Renal cortex interstitium (tissue), 15 donors: ENCODE measurements at places on chromosomes 2 and 18.

- DNase-seq: no peak
Observed at GRCh38 chr2:196076778-196077568, 8.3 kb upstream of the DNAH7 start.

DNA sequence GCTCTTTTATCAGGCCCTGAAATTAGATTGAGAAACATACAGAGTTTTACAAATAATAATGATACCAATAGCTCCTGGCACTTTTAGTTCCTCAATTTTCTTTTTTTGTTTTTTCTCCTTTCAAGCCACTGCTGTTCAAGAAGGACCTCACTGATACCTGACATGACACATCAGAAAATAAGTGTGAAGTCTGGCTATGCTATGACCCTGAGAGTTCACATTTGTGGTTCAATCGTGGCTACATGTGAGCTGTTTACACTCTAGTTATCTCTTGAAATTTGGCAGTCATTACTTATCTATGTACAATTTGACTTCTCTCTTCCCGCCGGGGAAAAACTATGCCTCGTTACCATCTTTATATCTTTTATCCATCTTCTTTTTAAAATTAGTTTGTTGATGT is 686.5 kb downstream of the EPHA4 start:
- DNase-seq: no peak

GRCh38 chr2:45770811-45771210 is 119.3 kb downstream of the PRKCE start:
- DNase-seq: no peak

DNA sequence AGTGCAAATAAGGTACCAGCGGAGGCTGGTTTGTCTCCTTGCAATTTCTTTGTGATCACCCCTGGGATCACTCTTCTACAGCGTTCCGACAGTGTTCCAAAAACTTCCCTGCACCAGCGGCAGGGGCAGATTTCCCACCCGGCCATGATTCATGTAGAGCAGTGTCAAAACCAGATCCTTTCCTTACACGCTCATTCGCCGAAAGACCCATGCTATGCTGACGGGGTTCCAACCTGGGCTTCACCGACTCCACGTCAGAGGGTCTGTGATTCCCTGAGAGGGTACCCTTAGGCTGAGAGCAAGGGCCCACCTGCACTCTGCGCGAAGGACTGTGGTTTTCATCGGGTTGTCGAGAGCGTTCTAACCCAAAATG is 423 bp upstream of the TTC27 start:
- DNase-seq: no peak

DNA sequence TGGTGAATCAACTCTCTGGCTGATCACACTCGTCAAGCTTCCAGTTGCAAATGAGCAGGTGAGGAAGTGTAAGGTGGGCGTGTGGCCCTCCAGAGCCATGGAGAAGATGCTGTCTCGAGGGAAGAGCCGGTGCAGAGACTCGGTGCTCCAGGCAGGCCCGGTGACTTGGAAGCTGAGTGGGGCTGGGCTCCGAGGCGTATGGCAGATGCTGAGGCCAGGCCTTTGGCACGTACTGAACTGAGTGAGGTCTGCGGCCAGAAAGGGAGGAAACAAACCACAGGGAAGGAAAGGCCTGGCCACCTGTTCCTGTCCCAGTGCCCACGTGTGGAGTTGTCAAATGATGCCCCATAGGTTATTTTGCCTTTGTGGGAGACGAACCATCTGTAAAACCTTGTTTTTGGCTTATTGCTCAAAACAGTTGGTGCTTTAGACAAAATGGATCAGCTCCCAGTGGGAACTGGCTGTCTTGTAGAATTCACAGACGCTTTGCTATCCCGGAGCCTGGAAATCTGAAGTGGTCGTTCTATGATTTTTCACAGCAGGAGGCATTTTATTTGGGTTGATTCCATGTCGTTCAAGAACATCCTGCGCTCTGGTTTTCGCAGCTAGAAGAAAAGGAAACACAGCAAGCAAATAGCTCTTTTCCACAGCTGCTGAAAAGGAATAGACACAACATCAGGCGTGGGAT is 117.5 kb upstream of the TMEM18 start:
- DNase-seq: no peak

DNA sequence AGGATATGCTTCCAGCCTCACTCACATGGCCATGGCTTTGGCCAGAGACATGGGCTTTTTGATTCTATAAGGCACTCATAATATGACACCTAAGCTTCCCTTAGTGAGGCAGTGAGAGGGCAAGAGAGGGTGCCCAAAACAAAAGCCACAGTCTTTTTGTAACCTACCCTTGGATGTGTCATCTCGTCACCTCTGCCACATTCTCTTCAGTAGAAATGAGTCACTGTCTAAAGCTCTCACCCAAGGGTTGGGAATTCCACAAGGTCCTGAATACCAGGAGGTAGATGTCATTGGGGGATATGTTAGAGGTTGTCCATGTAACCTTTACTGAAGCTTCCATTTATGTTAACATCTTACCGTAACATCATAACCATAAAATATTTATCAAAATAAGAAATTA is 108.4 kb downstream of the ALMS1 start:
- DNase-seq: no peak

- DNase-seq: no peak
Observed at GRCh38 chr2:62010632-62011256, 105.3 kb downstream of the COMMD1 start.

DNA sequence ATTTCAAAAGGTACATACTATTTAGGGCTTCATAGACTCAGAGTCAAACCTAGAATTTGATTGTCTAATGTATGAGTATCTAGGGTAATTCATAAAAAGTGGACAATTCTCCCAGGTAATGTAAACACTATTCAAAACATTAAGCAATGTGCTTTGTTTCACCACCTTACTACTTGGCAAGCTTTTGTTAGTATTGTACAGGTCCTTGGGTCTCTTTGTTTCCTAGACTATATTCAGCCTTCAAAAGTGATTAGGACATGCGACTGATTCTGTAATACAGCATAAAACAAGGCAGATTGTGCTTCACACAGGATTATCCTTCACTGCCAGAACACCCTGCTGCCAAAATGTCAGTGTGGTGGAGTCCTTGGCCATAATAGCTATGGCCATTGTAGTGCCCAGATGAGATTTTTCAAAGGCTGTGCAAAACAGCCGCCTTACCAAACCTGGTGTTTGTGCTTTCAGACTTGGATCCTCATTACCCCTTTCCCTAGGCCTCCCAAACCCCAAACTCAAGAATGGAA is 90.1 kb upstream of the CAVIN2 start:
- DNase-seq: no peak

DNA sequence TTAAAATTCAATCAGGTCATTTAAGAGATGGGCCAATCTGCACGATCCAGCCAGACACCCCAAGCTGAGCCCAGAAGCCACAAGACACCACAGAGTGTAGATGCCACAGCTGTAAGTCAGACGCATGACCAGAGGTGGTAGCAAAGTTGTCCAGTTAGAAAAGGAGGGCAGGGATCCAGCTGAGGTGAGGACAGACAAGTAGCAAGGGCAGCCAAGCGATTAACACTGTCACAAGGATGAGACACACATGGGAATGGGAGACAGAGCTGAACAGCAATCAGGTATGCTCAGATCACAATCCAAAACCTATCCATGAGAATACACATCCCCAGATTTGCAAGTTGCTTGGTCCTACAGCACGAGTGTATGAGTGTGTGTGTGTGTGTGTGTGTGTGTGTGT is 143.4 kb upstream of the STK17B start:
- DNase-seq: no peak

DNA sequence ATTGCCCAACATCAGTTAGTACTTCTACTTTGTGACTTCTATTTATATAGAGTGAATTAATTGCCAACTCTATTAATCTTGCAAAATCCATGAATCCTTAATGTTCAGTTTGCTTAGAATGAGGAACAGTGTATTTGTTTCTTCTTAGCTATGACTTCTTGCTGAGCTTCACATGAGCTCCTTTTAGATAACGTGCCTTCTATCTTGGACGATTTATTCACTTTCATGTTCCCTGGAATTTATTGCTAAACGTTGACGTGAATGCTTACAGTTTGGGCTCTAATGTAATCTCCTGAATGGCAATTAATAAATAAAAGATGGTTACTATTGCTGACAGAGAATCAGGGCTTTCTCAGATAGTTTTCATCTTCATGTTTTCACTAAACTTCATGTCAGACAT is 384.5 kb upstream of the NRP2 start:
- DNase-seq: no peak

DNA sequence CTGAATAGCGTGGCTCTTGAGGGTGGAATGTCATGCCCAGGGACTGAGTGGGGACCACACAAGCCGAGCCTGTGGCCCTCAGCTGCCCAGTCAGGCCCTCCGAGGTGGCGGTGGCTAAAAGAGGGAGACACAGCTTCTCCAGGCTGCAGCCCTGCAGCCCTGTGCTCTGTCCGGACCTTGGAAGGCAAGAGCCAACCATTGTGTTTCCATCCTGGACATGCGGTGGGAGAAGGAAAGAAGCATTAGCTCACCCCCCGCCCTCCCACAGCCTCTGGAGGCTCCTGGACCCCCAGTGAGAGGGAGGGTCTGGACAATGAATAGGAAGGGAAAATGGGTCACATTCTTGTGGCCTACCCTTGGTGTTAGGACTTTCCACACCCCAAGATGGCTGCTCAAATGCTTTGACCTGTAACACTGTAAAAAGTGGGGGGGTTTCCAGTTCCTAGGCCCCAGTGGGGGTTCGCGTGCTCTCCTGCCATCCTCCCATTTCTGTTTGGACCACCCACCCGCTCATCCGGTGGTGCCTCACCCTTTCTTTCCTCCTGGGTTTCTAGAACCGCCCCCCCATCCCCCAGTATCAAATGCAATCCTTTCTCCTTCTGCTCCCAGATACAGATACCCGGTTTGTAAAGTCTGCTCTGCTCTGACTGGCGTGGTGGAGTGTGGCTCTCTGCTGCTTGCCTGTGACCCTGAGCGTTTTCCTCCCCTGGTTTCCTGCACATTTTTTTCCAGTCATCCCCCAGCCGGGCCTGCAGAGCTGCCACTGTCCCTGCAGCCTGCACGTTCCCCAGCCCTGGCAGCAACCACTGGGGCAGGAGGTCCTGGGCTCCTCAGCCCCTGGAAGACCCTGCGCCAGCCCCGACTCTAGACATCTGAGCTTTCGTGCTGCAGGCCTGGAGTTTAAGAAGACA is 36.3 kb upstream of the SMAD7 start:
- no peak for DNase-seq
